ENCODE measurements at places on chromosomes 12 and 14. TPM values are rescaled to one million over a fixed set of nuclear protein-coding genes. Genes with fewer than 3 reads are reported as not detected.

PLA2G1B gene
- 1.8 TPM for total RNA-seq

PCED1B gene
- total RNA-seq = 7.2 TPM

MYO1A gene
- total RNA-seq = 0.29 TPM

DNAJC22 gene
- 0.62 TPM for total RNA-seq

PZP gene
- not detected for total RNA-seq

SALL2 gene
- 25.9 TPM for total RNA-seq

CCDC197 gene
- total RNA-seq = not detected

STYK1 gene
- 0.31 TPM for total RNA-seq

SLC10A1 gene
- not detected for total RNA-seq

FGD4 gene
- 0.83 TPM for total RNA-seq

ABCB9 gene
- total RNA-seq = 12.6 TPM

KRT2 gene
- total RNA-seq = not detected

ESRRB gene
- total RNA-seq = 24.7 TPM

TEX52 gene
- total RNA-seq = not detected

PRIM1 gene
- total RNA-seq = 82.2 TPM

DNA sequence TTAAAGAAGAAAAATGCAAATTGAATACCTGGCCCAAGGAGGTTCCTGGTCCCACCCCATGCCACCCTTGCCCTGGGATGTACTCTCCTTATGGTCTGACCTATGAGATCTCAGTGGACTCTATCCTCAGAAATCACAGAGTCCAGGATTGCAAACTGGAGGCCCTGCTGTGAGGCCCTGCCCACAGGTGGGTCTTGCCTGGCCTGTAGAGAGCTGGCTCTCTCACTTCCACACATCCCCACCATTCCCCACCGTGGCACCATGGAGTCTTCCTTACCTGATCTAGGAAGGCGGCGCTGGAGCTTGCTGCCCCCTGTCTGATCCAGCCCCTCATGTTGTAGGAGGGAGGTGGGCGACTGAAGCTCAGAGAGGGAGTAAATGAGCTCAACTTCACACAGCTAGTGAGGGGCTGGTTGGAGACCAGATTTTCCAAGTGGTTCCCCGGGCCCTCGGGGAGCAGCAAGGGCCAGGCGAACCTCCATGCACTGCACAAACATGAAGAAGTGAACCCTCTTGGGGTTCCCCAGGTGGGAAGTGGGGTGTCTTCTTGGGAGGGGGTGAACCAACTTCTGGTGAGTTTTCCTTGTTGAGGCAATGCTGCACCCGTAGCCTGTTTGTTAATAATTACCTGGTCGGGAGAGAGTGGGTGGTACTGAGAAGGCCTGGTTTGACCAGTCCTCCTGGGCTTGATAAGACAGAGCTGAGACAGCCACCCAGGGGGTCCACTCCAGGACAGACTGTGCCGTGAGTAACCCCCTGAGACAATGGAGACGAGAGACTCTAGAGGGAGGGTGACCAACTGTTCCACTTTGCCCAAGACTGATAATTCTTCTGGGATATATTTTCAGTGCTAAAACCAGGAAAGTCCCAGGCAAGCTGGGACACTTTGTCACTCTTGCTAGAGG lies at the start of gene SERPINA4:
Gene SERPINA4, plus strand, starts transcription at position 692 of the 905 bp plus-strand sequence. CDS start 2,041 bp downstream, outside the sequence.
- DNase-seq = no peak

- DNase-seq = no peak
These were observed 753.1 kb upstream of the TBX3 start for GRCh38 chr12:115437061-115437567.

DNA sequence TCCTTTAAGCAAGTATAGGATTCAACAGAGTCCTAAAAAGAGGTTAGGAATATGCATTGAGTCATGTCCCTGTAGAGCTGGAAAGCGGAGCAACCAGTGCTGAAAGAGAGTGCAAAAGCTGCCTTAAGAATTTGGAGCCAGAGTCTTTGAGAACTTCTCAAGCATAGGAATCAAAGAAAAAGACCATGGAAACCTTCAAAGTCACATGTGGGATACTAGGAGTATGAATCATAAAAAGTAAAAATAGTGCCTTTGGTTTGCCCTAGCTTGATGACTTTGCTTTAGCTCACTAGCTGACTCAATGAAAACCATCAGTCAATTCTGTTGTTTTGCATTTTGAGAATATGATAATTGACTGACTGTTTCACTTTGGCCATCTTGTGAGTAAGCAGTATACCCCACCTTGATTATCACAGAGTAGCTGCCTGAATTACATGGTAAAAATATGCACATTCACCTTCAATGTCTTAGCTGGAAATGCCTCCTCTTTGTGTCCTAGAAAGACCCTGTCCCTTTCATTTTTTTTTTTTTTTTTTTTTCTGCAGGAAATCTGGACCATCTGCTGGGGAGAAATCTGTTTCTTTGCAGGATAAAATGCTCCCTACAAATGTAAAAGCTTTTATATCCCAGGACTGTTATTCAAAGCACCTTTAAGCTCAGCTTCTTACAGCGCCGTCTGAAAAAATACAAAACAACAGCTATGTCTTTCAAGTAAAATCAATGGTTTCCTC lies 248.6 kb upstream of the KRR1 start:
- no peak for DNase-seq

- no peak for DNase-seq
These were observed 45.4 kb downstream of the RFLNA start for GRCh38 chr12:124340080-124340900.

DNA sequence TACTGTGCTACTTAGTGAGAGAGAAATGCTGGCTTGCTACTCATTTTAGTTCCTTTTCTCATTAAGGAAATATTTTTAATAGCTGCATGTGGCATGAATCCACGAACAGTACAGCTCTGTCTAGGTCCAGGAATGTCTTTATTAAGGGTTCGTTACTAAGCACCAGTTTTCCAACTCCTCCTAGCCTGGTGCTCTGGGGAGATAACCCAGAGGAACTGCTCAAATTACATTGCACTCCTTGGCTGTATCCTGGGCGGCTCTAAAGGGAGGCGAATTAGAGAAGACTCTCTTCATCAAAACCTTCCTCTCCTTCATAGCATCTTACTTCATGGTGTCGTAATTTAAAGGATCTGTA lies 101.3 kb downstream of the PPM1A start:
- no peak for DNase-seq

DNA sequence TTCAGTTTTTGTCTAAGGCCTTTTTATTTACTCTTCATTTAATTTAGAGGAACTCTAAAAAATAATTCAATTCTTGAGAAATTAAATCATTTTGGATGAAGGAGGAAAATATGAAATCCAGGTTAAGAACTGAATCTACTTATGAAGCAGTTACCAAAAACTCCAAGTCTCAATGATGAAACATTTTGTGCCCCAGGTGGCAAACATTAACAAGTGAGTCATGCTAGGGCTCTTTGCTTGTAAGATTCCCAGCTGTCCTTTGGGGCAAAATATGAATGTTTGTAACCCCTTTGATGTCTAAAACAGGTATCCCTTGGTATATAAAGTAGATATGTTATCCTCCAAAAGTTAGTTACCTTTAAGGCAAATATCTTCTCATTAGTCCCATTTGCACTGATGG lies 202.4 kb downstream of the NEDD1 start:
- no peak for DNase-seq

GRCh38 chr14:61280092-61280525 lies 1.0 kb downstream of the TMEM30B start:
- no peak for DNase-seq

GRCh38 chr12:34526946-34527345 lies 504.6 kb downstream of the ALG10 start:
- no peak for DNase-seq

DNA sequence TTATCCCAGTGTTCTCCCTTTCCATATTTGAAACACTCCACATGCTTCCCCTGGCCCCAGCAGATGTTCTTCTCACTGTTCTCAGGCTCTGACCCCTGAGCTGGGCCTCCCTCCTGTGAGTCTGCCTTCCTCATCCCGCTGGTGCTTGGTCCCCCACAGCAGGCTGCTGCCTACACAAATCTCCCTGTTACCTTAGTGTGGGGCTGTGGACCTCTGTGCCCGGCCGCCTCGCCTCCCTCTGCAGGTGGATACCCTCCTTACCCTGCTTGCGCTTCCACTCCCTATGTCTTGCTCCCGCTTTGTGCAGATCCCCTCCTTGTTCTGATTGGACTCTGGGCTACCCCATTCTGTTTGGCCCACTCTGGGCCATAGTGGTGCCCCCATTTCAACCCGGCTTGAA lies 6.9 kb downstream of the DERA start:
- DNase-seq = no peak

GRCh38 chr14:25006961-25007795 lies 42.8 kb downstream of the STXBP6 start:
- no peak for DNase-seq

DNA sequence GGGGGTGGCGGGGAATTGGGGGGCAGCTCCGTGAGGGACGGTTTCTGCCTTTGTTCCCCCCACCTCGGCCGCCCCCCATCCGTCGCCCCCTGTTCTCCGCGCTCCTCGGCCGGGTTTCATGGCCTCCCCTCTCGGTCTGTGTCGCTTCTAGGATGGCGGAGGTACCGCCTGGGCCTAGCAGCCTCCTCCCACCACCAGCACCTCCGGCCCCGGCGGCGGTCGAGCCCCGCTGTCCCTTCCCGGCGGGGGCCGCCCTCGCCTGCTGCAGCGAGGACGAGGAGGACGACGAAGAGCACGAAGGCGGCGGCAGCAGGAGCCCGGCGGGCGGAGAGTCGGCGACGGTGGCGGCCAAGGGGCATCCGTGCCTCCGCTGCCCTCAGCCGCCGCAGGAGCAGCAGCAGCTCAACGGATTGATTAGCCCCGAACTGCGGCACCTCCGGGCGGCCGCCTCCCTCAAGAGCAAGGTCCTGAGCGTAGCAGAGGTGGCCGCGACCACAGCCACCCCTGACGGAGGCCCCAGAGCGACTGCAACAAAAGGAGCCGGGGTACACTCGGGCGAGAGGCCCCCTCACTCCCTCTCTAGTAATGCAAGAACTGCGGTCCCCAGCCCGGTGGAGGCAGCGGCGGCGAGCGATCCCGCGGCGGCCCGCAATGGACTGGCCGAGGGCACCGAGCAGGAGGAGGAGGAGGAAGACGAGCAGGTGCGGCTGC lies 575 bp downstream of the NAA30 start:
- peak; percentile 31 for DNase-seq

DNA sequence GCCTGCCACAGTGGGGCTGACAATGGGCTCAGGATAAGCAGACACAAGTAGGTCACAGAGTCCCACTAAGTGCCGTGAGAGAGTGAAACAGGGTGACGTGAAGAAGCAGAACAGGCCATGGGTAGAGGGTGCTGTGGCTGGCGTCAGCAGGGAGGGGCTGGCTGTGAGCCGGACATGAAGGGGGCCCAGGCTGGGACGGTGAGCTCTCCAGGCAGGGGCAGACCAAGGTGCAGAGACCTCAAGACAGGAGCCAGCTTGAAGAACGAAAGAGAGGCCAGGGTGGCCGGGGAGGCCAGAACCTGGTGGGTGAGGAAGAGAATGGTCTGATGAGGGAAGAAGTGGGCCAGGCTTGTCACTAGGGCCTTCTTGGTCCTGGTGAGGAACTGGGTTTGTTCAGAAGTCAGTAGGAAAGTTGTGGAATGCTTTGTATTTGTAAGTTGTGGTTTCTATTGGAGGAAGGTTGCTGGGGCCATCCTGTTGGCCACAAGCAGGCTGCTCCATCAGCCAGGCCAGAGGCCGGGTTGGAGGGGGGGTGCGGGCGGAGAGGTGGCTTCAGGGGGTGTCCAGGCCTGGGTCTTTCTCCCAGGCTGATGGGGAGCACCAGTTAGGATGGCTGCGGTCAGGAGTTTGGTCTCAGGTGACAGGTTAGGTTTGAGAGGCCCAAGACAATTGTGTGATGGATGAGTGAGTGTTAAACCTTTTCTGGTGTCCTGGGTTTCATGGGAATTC lies 21.4 kb upstream of the MLXIP start:
- DNase-seq = no peak

GRCh38 chr12:15629108-15629507 lies 160.1 kb downstream of the EPS8 start:
- no peak for DNase-seq

GRCh38 chr14:21093769-21094681 lies 4.4 kb downstream of the ZNF219 start:
- DNase-seq = no peak

DNA sequence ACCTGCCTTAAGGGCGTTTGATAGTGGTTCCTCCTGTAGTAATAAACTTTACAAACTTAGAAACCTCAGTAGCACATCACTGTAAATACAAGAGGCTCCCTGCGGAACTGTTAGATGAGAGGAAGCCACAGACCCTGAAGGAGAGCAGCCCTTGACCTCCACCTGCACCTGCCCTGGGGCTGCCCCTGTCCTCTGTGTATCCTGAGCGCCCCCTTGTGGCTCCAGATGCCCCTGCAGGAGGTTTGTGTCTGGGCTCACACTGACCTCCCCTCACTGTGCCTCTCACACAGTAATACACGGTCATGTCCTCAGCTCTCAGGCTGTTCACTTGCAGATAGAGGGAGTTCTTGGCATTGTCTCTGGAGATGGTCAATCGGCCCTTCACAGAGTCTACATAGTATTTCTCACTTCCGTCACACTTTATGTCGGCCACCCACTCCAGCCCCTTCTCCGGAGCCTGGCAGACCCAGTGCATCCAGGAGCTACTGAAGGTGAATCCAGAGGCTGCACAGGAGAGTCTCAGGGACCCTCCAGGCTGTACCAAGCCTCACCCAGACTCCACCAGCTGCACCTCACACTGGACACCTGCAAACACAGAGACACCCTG lies 1059.8 kb downstream of the TMEM121 start:
- DNase-seq = peak; percentile 55

GRCh38 chr12:62631471-62632410 lies 165.1 kb downstream of the MON2 start:
- no peak for DNase-seq

- no peak for DNase-seq
These were observed 78.0 kb upstream of the TTC7B start for GRCh38 chr14:90894241-90894640.

GRCh38 chr12:52024845-52025230 lies 18.1 kb downstream of the TAMALIN start:
- DNase-seq = no peak

DNA sequence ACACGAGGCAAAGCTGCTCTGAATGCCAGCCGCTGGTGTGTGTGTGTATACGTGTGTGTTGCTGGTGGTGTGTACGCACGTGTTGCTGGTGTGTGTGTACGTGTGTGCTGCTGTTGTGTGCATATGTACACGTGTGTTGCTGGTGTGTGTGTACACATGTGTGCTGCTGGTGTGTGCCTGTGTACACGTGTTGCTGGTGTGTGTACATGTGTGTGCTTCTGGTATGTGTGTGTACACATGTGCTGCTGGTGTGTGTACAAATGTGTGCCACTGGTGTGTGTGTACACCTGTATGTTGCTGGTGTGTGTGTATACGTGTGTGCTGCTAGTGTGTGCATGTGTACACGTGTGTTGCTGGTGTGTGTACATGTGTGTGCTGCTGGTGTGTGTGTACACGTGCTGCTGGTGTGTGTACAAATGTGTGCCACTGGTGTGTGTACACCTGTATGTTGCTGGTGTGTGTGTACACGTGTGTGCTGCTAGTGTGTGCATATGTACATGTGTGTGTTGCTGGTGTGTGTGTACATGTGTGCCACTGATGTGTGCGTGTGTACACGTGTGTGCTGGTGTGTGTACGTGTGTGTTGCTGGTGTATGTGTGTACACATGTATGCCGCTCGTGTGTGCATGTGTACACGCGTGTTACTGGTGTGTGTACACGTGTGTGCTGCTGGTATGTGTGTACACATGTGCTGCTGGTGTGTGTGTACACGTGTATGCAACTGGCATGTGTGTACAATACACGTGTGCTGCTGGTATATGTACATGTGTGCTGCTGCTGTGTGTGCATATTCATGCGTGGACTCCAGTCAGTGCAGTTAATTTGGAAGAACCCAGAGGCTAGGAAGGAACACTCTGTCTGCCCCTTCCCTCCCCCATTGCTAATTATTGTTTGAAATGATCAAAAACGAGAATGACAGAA lies 47.2 kb downstream of the CACNA2D4 start:
- DNase-seq = no peak

GRCh38 chr12:2643576-2644135 lies 151.1 kb upstream of the FKBP4 start:
- no peak for DNase-seq

GRCh38 chr14:66066981-66067776 lies 419.0 kb upstream of the CCDC196 start:
- DNase-seq = no peak

Measured in K562 (cell line).